Activated T-cell treated with anti-CD3 and anti-CD28 coated beads for 1 hour (primary cell): ENCODE measurements at places on chromosomes 13 and 19.

DNA sequence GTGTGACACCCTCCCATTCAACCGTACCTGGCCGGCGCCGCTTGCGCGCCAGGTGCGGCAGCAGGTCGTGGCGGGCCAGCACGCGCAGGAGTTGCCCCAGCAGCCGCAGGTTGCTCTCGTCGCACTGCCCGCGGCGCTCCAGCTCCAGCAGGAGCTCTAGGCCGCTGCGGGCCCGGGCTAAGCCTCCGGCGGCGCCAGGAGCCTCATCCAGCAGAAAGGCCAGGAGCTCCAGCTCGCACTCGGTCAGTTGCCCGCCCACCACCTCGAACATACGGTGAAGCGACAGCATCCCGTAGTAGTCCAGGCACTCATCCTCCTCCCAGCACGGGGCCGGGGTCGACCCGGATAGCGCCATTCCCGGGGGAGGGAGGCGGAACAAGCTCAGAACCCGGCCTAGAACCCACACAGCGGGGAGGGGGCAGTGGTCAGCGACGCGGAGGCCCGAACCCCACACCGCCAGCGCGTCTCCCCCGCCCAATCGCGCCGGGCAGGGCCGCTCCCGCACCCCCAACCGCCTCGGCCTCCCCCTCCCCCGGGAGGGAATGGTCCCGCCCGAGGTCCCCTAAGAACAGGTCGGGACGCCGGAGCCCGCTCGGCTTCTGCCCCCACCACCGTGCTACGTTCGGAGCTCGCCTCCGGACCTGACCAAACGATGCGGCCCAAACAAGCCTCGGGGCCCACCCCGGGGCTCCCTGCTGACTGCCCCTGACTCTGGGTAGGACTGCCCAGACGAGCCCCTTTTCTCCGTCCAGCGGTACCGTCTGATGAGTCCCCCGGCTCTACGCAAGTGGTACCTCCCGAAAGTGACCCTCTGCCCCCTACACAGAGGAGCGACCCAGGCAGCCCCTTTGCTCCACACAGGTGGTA is 591 bp downstream of the DEDD2 start:
- no peak for DNase-seq

GRCh38 chr19:56355517-56355916 is 37.8 kb downstream of the ZNF582 start:
- no peak for DNase-seq

GRCh38 chr13:25879466-25879865 is 172.3 kb downstream of the SHISA2 start:
- no peak for DNase-seq

- no peak for DNase-seq
These were observed 12.5 kb downstream of the POLR1D start for GRCh38 chr13:27634231-27634630.

DNA sequence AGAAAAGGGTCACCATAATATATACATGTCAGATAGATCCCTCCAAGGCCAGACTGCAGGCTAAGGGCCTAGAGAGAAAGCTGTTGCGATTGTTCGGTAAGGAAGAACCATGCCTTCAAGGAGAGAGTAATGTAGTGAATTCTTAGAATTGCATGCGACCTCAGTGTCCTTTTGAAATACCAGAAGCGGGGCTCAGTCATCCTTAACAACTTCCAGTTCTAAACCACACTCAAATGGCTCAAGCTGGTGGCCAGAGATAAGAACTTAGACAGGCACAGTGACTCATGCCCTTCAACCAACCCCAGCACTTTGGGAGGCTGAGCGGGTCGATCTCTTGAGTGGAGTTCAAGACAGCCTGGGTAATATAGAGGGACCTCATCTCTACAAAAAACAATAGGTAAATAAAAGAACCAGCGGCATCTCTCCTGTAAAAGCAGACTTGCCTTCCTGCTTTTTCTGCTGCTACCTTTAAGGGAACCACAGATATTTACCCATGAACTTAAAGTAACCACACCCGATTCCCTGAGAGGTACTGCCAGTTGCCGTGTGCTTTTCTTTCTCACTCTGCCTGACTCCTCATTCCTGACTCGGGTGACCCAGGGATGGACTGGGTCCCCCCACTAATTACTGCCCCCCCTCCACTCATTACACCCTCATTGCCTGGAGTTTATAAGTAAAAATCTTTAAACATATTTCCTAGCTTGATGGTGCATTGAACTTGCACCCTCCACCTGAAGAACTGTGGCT is 15.4 kb upstream of the SIGLEC6 start:
- no peak for DNase-seq

DNA sequence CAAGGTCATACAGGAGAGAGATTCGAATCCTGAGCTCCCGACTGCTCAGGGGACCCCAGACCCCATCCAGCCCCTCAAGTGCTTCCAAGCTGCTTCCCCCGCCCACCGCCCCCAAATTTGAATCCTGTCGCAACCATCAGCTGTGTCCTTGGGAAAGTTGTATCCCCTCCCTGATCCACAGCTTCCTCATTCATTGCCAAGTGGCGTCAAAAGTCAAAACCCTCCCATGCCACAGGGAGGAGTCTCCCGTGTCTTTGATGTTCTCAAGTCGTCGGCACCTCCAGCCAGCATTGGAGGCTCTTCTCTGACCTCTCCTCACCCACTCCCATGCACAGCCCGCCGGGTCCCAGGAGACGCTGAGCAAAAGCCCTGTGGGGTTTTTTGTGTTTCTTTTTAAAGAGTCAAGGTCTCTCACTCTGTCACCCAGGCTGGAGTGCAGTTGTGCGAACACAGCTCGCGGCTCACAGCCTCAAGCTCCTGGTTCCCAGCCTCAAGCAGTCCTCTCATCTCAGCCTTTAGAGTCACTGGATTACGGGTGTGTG is 2.8 kb upstream of the IFI30 start:
- no peak for DNase-seq

- no peak for DNase-seq
These were observed 39.1 kb downstream of the SIPA1L3 start for GRCh38 chr19:37946132-37946531.
